ENCODE measurements at places on chromosomes 13 and 19. TPM values are rescaled to one million over a fixed set of nuclear protein-coding genes. Genes with fewer than 3 reads are reported as not detected.

Gene TEKTIP1
- not detected for total RNA-seq

Gene ODAD3
- total RNA-seq = 0.28 TPM

Gene DDX39A
- total RNA-seq = 28.8 TPM

Gene ADGRE1
- total RNA-seq = not detected

Gene NLRP7
- not detected for total RNA-seq

Gene SYDE1
- 12.2 TPM for total RNA-seq

Gene ISOC2
- total RNA-seq = 55.9 TPM

Gene ZNF471
- 4.7 TPM for total RNA-seq

Gene KLK7
- total RNA-seq = not detected

Gene LINGO3
- total RNA-seq = under 0.01 TPM

Gene PRODH2
- total RNA-seq = not detected

Gene NBEA
- total RNA-seq = 4.1 TPM

Gene ICAM5
- total RNA-seq = 1.3 TPM

Gene BCKDHA
- 24.8 TPM for total RNA-seq

Gene ZNF443
- 1.6 TPM for total RNA-seq

Gene LMTK3
- 0.09 TPM for total RNA-seq

Gene FUT1
- 0.28 TPM for total RNA-seq

Gene WDR87
- not detected for total RNA-seq

Gene HNRNPA1L2
- total RNA-seq = 3.1 TPM

Gene FGF21
- total RNA-seq = 0.14 TPM

Gene B3GNT8
- total RNA-seq = 2.3 TPM
